CD4-positive, alpha-beta T cell treated with Interleukin-17A for 1 hour (primary cell): ENCODE measurements at places on chromosomes 5 and 9.

- DNase-seq, result no peak
Measured at GRCh38 chr9:16561121-16561520, 309.3 kb downstream of the BNC2 start.

DNA sequence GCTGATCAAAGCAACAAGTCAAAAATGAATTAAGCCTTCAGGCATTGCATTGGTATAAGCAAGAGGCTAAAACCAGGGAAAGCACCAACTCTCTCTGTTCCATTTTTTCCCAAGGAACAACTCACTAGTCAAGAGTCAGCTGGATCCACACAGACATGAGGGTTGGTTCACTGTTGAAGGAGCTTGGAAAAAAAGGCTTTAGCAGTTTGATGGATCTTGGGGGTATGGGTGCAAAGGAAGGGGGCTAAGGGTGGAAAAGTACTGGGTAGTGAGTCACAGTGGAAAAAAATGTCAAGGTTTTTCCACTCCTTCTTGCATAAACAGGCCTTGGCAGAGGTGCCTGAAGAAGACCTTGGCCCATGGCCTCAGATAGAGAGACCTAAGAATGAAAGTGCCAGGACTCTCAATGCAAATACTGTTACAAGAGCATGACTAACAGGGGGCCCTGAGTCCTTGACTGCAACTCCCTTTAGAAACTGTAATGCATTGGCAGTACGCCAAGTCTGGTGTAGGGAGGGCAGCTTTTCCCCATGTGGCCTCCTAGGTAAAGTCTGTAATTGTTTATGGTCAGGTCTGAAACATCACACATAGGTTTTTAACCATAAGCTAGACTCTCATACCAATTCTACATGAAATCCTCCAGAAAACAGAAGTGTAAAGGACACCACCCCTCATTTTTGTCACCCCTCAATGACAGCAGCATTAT lies 23.7 kb downstream of the ACTL7A start:
- DNase-seq, result no peak

DNA sequence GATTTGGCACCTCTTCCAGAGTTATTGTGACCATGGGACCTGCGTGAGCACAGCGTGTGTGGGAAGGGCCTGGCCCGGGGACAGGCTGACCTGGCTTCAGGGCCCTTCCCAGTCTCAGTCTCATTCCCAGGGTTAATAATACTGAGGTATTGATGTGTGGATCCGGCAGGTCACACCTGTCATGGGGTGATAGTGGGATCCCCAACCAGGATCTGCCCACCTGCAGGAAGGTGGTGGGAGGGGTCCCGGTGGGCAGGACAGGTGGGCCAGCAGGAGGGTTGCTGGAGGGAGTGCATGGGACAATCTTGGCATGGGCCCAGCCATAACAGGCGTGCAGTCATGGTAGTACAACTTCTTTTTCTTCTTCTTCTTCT lies 55.4 kb downstream of the COL15A1 start:
- DNase-seq, result no peak

DNA sequence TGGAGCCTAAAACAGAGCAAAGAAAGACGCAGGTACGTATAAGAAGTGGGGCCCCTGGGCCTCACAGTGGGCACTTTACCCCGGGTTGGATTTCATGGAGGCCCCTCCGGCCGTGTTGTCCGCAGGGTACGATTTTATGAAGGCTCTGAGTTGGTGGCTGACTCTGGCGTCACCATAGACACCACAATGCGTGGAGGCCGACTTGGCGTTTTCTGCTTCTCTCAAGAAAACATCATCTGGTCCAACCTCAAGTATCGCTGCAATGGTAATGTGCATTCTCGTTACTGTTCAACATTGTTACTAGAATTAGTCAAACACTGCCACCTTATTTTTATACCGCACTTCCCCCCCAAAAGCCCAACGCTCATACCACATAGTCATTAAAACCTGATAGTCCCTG lies 47.1 kb downstream of the THBS4 start:
- no peak for DNase-seq

- no peak for DNase-seq
Measured at GRCh38 chr9:95529910-95530309, 13.1 kb upstream of the PTCH1 start.

- peak; percentile 26 for DNase-seq
Measured at GRCh38 chr9:22238809-22239684, 207.6 kb upstream of the DMRTA1 start.
